ENCODE measurements at places on chromosomes 4 and X.

- peak; percentile 20 for DNase-seq
Observed at GRCh38 chrX:101219864-101220346, 319 bp downstream of the DRP2 start.

- DNase-seq, result no peak
Observed at GRCh38 chrX:115452251-115452650, 108.7 kb upstream of the PLS3 start.

DNA sequence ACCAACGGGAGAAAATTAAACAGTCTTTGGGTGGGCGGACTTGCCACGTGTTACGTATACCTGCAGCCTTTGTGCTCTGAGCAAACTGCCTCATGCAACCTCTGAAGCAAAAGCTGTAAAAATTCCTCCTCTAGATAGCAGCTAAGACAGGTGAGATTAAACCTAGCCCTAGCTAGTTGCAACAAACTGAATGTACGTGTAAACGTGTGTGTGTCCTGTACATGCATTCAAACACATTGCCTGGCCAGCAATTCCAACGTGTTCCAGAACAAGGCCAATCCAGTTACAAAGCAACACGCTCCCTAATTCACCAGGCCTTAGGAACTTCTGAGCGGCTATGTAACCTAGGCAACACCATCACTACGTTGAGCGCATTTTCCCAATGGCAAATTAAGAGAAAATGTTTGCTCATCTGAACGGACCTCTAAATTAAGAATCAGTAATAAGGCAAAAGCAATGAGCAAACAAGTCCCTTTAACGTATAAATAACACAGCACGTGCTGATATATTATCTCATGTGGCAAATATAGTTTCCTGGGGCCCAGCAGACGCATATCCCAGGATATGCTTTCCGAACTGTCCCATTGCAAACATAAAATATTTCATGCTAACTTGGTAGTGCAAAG, 792 bp downstream of the PPID start:
- DNase-seq, result peak; percentile 9

GRCh38 chrX:10597871-10598270, 22.5 kb downstream of the MID1 start:
- DNase-seq, result no peak

DNA sequence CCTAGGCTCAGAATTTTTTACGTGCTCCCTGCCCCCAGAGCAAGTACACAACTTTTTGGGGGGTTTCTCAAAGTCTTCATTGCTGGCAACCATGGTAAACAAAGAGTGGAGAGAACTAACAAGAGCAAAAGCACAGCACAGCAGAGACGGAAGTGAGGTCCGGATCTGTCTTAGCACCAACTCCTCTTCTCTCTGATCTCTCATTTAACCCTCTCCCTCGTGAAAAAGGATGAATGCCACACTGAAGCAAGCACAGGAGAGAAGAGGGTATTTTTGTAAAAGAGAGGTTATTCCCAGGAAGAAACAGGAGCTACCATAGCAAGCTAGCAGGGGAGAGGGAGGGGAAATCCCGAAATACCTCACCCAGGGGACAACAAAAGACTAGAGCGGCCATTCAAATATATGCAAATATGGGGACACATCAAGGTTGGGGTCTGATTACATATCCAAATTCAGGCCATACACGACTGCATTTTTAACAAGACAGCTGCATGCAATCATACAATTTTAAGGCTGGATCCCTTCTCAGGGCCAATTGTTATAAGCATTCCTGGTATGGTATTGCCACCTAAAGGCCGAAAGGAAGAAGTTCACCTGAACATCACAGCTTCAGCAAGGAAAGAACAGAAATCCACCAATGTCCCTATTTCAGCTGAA, 46.6 kb downstream of the CD40LG start:
- DNase-seq, result no peak

DNA sequence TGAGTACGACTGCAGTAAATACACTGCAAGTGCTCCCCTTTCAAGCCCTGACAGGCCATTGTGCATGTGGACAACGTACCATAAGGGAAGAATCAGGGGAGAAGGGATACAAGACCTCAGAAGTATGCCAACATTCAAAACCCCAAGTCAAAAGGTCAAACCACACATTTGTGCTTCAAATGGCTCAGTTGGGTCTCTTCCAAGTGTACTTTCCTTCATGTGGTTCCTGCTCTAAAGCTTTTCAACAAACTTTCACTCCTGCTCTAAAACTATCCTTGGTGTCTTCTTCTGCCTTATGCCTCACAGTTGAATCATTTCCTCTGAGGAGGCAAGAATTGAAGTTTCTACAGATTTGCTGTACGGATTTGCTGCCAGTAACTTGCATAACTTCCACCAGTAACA, 305.7 kb upstream of the SLIT2 start:
- DNase-seq, result no peak

- DNase-seq, result no peak
Observed at GRCh38 chrX:154351183-154352011, 23.0 kb downstream of the FLNA start.

- DNase-seq, result no peak
Observed at GRCh38 chr4:169420291-169420690, 149.5 kb upstream of the SH3RF1 start.

DNA sequence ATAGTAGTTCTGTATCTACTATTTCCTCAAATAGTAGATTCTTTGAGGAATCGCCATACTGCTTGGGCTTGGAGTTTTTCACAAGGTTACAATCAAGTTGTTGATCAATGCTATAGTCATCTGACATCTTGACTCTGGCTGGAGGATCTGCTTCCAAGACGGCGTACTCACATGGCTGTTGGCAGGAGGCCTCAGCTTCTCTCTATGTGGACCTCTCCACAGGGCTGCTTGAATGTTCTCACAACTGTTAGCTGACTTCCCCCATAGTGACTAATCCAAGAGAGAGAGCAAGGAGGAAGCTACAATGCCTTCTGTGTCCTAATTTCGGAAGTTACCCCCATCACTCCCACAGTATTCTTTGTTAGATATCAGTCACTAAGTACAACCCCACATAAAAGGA, 10.3 kb downstream of the EGFL6 start:
- no peak for DNase-seq

DNA sequence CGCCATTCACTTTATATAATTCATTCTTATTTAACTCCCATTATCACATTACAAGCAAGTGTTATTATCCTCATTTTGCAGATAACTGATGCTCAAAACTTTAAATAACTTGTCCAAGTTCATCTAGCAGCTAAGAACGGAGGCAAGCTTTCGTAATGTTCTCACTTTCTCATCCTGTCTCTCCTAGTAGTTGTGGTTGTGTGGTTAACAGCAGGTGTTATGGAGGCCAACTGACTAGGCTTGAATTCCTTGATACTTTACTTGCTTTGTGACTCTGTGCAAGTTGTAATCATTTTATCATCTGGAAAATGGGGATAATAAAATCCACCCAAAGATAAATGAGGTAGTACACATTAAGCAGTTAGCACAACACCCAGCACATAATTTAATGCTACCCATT, 109.9 kb upstream of the PTPN13 start:
- no peak for DNase-seq

GRCh38 chr4:142535009-142535408, 311.1 kb downstream of the INPP4B start:
- no peak for DNase-seq

- DNase-seq, result no peak
Observed at GRCh38 chrX:142359331-142359730, 154.2 kb upstream of the MAGEC2 start.

DNA sequence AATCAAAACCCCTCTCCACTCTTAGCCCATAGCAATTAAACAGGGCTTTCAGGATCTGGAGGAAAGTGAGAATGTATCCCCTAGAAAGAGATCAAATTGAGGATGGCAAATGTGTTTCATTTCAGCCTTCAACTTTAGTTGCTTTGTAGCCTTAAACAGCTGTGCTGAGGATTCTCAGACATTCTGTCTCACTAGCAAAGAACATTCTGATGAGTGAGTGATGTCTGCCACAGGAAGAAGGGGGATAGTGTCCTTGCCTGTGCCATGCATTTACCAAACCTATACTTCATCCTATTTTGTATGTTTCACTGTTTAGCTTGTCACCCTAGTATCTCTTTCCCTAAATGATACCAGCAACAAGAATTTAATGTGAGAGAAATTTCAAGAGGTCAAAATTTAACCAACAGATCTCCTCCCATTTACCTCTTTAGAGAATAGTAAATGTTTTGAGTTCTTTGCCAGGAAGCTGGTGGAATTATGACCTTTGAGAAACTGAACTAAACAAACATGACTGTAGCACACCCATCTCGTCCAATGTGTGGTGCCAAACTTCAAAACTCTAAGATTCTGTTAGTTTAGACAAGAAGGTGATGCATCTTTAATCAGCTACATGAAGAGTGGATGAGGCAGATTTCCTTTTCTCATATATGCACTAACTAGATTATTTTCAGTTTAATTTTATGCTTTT, 165.6 kb downstream of the PALLD start:
- DNase-seq, result no peak

DNA sequence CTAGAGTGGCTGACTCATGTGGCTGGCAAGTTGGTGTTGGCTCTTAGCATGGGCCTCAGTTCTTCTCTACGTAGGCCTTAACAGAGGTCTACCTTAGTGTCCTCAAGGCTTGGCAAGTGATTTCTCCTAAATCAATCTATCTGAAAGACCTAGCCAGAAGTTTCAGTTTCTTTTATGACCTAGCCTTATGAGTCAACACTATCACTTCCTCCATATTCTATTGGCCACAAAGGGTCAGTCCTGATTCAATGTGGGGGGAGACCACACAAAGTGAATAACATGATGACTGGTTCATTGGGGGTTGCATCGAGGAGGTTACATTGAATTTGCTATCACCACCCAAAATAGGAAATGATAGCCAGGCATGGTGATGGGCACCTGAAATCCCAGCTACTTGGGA, 5.8 kb upstream of the NRK start:
- DNase-seq, result no peak

- no peak for DNase-seq
Observed at GRCh38 chr4:31054295-31054694, 334.1 kb downstream of the PCDH7 start.

DNA sequence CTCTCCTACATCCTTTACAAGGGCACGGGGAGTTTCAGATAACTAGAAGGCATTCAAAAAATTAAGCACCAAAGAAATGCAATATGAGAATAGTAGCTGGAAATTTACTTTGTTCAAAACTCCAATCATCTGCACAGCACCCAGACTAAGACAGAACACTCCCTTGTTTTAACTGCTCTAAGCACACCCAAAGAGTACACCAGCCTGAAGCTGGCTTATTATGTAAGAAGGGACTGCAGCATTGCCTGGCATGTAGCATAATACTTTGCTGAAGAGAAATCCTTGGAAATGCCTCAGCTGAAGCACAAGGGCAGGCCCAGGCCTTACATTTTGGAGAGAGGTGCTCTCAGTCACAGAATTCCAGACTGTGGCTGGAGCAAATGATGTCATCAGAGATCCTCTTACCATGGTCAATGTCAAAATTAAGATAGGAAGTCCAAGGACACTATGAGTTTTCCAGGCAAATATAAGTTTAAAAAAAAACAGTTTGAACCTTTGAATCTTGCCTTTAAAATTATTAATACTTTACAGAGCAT, 14.8 kb downstream of the ARHGEF6 start:
- DNase-seq, result no peak

DNA sequence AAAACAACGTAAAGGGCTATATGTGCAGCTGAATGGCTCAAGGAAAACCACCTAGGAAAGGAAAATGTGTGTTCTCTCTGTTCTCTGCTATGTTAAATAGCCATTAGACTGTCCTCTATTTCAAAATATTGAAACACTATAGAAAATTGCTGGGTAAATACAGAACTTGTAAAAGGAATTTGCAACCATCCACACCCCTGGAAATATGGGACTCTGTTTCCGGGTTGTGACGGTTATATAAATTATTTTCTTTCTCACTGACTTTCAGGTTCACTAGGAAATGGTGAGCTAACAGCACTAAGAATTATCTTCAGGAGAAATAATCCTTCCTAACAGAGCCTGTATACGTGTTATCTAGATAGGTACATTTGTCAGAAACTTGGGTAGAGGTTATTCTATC, 161.0 kb upstream of the DKK2 start:
- no peak for DNase-seq

- DNase-seq, result no peak
Observed at GRCh38 chrX:18255059-18255458, 34.4 kb upstream of the BEND2 start.

GRCh38 chr4:172865103-172865502, 303.5 kb upstream of the GALNT7 start:
- DNase-seq, result no peak

Data from activated naive CD4-positive, alpha-beta T cell treated with Interleukin-2 at 50 U/mL for 16 hours (primary cell).